Posterior vena cava (tissue), 2 donors: ENCODE measurements at places on chromosomes 5 and 9. TPM values are rescaled to one million over a fixed set of nuclear protein-coding genes. Genes with fewer than 3 reads are reported as not detected.

DNA sequence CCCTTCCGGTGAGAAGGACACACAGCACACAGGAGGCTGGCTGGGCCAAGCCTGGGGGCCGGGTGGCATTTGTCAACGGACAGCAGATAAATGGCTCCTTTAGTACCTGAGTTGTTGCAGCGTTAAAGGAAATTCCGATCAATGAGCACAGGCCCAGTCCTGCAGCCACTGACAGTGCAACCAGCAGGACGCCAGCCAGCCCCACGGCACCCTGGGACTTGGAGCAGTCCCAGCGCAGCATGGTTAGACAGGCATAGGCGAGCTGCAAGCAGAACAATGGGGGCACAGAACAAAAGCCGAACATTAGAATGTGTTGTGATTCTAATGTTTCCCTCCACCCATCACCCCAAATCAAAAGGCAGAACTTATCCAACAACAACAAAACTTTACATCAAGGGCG is 39.3 kb downstream of the PTCH1 start:
- DNase-seq = no peak

- peak; percentile 23 for DNase-seq
Measured at GRCh38 chr5:1819458-1819857, 18.3 kb downstream of the NDUFS6 start.

DNA sequence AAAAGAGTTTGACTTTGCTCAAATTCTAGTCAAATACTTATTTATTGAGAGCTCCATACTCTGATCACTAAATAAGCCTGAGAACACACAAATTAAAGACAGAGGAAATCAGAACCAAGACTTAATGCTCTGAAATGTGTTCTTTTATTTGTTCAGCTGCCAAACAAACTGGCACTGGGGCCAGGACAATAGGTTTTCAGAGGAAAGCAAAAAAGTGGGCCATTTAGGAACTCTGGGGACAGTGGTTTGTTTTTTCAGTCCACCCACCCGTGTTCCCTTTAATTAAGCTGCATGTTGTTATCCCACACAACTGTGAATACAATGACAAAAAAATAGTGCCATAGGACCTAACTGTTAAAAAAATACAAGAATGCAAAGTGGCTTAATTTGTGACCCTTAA is 95.4 kb upstream of the RETREG1 start:
- no peak for DNase-seq

GRCh38 chr9:15386465-15386864 is 36.2 kb upstream of the SNAPC3 start:
- no peak for DNase-seq

DNA sequence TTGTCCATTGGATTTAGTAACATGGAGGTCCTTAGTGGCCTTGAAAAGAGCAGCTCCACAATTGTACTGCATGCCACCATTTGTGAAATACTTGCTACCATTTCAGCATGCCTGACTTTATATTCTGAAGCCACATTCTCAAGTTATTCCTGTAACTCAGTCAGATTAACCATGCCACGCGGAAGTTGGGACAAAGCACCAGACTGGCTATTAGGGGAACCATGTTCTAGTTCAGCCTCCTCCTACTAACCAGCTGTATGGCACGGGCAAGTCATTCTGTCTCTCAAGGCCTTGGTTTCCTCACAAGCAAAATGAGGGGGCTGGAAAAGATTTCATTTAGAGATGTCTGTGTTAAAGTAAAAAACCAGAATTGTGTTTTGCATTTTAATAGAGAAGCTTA is 418.0 kb downstream of the PLK2 start:
- DNase-seq = no peak

- DNase-seq = no peak
Measured at GRCh38 chr5:57988813-57989212, 471.1 kb downstream of the PLK2 start.

- no peak for DNase-seq
Measured at GRCh38 chr5:169496878-169497277, 86.7 kb upstream of the SPDL1 start.

FBXL7 gene
- total RNA-seq = 29.9 TPM

- DNase-seq = no peak
Measured at GRCh38 chr5:53917826-53918225, 357.4 kb downstream of the NDUFS4 start.

GRCh38 chr5:116564756-116565490 is 9.7 kb downstream of the SEMA6A start:
- DNase-seq = no peak

C5orf52 gene
- total RNA-seq = not detected

GRCh38 chr9:114339130-114339908 is 9.7 kb downstream of the ORM2 start:
- no peak for DNase-seq

AJM1 gene
- 5.9 TPM for total RNA-seq

DNA sequence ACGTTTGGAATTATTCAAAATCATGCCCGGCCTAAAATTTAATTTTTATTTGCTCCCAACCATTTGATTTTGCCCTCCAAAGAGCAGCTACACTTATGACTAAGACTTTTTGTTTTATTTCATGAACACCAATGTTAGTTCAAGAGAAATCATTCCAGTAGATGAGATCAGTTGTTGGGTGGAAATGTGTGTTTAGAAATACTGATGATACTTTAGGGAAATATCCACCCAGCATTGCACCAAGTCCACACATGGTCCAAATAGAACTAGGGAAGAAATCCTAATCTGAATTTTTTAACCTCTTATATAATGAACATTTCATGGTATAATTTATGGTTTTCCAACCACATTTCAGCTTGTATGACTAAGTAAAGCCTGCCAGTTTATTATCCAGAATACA is 28.3 kb upstream of the GOLPH3 start:
- no peak for DNase-seq

DNA sequence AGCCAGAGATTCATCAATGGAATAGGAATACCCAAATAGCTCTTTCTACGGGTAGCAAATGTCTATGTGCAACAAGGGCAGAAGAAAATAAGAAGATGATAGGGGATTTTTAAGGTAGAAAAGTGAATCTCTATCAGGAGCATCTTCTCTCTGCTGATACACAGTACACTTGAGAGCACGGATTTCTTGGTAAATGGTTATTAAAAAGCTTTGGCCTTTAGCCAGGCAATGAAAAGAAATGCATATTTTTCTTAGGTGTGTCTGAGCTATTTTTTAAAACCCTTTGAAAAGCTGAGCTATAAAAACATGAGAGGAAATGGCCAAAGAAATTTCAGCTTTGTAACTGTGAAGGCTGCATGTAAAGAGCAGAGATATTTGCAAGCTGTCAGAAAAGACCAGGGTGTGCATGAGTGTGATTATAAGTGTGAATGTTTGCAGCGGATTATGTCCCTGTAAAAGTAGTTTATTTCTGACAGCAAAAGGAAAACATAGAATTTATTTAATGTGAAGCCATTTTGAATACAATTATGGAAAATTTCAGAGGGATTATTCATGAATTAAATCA is 487.1 kb upstream of the PIK3R1 start:
- no peak for DNase-seq

- no peak for DNase-seq
Measured at GRCh38 chr9:33917036-33917435, 100.1 kb downstream of the UBE2R2 start.

GRCh38 chr5:122697191-122697590 is 77.7 kb upstream of the SNX2 start:
- no peak for DNase-seq

CDH9 gene
- not detected for total RNA-seq

ENTPD2 gene
- 1.2 TPM for total RNA-seq

GARIN3 gene
- not detected for total RNA-seq

- no peak for DNase-seq
Measured at GRCh38 chr5:78003919-78004318, 227.8 kb upstream of the TBCA start.

DNA sequence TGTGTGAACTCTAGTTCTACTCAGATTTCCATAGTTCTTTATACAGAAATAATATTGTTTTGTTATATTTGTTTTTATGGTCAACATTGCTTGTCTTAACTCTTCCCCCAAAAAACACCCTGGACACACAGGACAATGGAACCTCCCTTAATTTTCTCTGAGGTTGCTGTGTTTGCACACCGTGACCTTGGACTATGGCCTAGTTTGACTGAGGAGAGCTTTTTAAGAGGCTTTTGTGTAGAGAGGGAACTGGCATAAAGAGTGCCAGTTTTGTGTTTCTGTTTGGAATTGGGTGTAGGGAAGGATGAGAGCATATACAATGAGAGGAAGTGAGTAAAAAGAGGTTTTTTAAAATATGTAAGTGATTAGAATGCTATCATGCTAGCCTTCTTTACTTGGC is 101.1 kb upstream of the MEF2C start:
- DNase-seq = no peak

SPIN1 gene
- 78.2 TPM for total RNA-seq

SPINK1 gene
- 1.3 TPM for total RNA-seq

GRCh38 chr9:137711678-137712105 is 92.9 kb downstream of the EHMT1 start:
- DNase-seq = no peak

GRCh38 chr9:36174731-36175130 is 5.5 kb downstream of the CCIN start:
- no peak for DNase-seq

DNA sequence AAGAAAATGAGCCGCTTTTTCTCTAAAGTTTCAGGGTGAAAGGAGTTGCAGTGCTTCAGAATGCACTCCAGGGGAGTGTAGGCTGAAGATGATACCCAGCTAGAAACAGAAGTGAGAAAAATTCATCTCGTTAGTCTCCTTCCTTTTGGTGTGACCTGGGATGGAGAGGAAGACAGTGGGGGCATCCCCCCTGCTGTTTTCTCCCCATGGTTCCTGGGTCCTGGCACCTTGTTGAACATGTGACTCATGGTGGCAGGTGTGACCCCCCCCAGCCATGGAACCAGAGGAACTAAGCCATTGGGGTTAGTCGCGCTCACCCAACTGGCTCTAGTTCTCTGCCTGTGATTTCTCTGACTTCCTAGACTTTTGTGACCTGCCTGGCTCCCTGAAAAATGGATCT is 424.6 kb downstream of the CSNK1G3 start:
- no peak for DNase-seq

SLIT3 gene
- 67.1 TPM for total RNA-seq

DNA sequence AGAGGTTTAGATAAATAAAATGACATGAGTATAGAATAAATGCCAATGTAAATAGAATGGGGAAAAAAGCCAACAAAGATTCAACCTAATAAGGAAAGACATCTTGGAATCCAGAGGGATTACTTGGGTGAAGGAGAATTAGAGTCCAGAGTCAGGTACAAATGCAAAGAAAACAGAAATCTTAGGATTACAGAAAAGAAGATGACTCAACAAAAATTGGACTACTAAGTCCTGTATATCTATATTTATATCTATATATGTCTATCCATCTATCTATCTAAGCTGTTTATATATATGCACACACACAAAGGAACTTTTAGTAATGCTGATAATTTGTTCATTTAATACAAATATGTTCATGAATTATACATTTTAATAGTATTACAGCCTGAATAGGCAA is 27.6 kb downstream of the FAM174A start:
- DNase-seq = no peak

- no peak for DNase-seq
Measured at GRCh38 chr9:132007371-132008025, 72.2 kb downstream of the MED27 start.

DNA sequence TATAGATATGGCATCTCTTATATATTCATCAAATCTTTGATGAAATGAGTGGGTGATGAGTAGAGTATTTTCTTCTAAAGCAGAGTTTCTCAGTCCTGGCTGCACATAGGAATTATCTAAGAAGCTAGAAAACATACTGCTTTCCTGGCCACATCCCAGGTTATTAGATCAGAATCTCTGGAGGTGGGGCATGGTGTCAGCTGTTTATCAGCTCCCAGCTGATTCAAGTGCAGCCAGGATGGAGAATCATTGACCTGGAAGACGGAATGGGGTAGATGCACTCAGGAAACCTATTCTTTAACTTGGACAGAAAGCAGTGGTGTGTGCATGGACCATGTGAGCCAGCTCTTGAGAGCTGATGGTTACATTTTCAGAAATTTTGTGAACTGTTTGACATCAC is 108.1 kb upstream of the IL6ST start:
- no peak for DNase-seq

SPINK6 gene
- not detected for total RNA-seq

OBP2B gene
- total RNA-seq = not detected

SLC46A2 gene
- total RNA-seq = 0.19 TPM

- DNase-seq = peak; percentile 98
Measured at GRCh38 chr9:127916720-127917581, at the start of gene ST6GALNAC4. TSS of gene ST6GALNAC4 (minus strand) at chr9:127917041. CDS start at chr9:127916419, 622 bp downstream.

GRCh38 chr5:38780316-38780715 is 65.5 kb upstream of the OSMR start:
- no peak for DNase-seq

DNA sequence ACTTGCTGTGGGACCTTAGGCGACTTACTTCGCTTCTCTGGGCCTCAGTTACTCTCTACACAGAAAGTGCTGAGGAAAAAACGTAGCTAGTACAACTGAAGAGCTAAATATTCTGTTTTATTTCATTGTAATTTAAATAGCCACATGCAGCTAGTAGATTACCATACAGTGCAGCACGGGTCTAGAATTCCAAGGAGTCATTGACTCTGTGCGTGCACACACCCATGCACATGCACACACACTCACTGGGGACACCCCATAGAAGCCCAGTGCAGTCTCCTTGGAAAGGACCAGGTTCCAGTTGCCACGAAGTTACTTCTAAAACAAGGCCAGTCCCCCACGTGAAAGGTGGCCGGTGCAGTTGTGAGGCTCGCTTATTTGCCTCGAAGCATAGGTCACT is 17.0 kb downstream of the URM1 start:
- no peak for DNase-seq

PCDHA1 gene
- total RNA-seq = not detected

NELFB gene
- total RNA-seq = 33.3 TPM

DNA sequence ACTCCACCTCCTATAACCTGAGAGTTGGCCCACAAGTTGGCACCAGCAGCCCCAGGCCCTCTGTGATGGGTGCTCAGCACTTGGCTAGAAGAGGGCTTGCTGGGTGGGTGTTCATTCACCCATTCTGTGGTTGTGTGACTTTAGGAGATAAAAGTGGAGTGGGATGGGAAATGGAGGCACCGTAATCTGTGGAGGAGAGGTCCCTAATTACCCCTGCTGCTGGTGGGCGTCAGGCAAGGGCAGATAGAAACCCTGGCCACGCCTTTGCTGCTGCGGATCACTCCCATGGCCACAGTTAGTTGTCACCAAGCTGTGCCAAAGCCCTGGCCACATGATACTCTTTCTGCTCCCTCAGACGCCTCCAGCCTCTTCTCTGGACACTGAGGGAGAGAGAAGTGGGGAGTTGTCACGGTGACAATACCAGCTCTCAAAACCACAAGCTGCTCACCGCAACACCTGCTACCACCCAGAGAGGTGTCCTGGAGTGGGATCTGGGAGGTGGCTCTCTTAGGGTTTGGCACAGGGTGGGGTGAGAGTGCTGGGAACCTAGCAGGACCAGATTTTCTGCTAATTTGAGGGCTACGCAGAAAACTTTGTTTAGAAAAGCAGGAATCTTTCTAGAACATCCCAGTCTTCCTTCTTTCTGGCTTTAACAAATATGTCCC is 12.0 kb upstream of the NEUROG1 start:
- DNase-seq = no peak

GRCh38 chr5:80796846-80797245 is 142.1 kb upstream of the DHFR start:
- no peak for DNase-seq

GRCh38 chr5:38575476-38575875 is 19.0 kb upstream of the LIFR start:
- no peak for DNase-seq

- no peak for DNase-seq
Measured at GRCh38 chr5:37786862-37787519, 52.9 kb downstream of the GDNF start.

GRCh38 chr9:92607773-92608172 is 62.2 kb downstream of the IPPK start:
- no peak for DNase-seq

REEP2 gene
- total RNA-seq = 13.0 TPM
